ENCODE measurements at places on chromosomes 16 and 17.

GRCh38 chr17:9444687-9445086 is 130.9 kb downstream of the STX8 start:
- no peak for DNase-seq

DNA sequence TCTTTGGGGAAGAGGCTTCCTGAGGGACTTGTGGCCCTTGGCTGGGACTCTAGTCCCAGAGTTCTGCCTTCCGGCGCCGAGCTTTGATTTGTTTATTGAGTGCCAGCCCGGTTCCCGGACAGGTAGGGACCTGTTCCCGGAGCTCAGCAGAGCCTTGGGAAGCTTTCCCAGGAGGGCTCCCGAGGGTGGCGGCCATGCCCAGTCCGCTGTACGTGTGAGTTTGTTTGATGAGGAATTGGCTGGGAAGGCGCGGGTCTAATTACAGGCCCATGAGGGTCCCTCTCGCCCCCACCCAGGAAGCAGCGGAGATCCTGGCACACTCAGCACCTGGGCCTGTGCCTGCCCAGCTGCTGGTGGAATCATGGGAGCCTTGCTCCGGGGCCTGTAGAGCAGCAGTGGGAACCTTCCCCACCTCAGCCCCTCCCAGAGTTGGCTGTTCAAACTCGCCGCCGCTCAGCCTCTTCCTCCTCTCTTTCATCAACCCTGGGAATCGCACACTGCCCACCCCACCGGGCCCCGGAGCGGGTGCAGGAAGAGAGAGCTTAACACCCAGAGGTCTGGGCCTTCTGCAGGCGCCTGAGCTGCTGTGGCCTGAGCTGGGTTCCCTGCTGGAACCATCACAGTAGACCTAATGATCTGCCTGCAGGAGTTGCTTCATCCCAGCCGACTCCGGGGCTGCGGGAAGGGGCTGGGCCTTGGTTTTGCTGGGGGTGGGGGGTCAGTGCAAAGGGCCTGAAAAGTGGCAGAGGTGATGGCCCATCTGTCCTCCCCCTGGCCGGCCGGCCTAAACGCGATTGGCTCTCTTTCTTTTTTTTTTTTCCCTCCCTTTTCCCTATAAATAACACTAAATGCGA is 313.7 kb downstream of the SEC14L1 start:
- no peak for DNase-seq

DNA sequence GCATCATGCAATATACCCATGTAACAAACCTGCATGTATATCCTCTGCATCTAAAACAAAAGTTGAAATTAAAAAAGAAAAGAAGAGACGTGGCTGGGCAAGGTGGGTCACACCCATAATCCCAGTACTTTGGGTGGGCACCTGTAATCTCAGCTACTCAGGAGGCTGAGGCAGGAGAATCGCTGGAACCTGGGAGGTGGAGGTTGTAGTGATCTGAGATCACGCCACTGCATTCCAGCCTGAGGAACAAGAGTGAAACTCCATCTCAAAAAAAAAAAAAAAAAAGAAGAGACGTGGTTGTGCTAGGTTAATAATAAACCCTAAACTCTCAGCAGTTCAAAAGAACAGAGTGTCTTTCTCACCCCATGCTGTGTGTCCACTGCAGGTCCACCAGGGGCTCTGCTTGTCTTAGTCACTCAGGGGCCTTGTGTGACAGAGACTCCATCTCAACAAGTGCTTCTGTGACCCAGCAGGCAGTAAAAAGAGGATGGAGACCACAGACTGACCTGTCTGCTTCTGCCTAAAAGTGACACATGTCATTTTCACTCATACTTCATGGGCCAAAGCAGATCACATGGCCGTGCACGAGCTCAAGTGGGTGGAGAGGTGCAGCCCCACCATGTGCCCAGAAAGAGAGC is 22.3 kb upstream of the N4BP1 start:
- no peak for DNase-seq

DNA sequence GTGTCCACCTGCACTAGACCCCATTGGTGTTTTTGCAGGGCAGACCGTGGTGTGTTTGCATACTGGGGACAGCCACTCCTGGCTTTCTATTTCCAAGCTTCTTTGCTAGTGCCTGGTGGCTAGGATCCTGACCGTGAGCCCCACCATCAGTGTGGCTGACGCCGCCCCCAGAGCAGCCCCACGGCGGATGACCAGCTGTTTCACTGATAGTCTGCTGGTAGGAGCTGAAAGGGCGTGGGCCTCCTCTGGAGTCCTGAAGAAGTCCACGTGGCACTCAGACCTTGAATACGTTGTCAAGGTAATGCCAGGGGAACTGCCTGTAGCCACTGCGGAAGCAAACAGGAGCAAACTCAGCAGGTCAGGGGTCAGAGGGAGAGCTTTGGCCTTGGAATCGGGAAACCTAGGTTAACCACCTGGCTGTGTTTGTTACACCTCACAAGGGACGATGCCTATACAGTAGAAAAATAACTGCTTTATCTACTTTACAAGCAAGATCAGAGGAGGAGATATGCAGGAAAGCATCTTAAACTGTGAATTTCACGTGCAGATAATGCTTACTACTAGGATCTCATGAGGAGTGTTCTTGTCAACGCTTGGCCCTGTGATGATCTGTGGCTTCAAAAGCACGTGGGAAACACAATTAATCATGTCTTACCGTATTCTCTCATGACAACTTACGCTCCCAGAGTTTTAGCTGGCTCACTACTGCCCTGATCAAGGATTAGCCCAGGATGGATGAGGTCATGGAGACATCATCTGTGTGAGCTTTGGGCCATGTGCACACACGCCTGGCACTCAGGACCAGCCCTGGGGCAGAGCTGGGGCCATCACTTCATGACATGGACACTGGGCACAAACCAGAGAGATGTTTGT is 30.3 kb downstream of the ALDH3A2 start:
- DNase-seq, result no peak

- no peak for DNase-seq
Measured at GRCh38 chr16:86737083-86737482, 158.7 kb downstream of the FOXL1 start.

DNA sequence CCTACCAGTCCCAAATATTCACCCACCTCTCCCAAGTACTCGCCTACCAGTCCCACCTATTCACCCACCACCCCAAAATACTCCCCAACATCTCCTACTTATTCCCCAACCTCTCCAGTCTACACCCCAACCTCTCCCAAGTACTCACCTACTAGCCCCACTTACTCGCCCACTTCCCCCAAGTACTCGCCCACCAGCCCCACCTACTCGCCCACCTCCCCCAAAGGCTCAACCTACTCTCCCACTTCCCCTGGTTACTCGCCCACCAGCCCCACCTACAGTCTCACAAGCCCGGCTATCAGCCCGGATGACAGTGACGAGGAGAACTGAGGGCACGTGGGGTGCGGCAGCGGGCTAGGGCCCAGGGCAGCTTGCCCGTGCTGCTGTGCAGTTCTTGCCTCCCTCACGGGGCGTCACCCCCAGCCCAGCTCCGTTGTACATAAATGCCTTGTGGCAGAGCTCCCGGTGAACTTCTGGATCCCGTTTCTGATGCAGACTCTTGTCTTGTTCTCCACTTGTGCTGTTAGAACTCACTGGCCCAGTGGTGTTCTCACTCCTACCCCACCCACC is 29.8 kb downstream of the POLR2A start:
- DNase-seq, result no peak

- DNase-seq, result no peak
Measured at GRCh38 chr17:18324140-18325050, 9.3 kb downstream of the SMCR8 start.

DNA sequence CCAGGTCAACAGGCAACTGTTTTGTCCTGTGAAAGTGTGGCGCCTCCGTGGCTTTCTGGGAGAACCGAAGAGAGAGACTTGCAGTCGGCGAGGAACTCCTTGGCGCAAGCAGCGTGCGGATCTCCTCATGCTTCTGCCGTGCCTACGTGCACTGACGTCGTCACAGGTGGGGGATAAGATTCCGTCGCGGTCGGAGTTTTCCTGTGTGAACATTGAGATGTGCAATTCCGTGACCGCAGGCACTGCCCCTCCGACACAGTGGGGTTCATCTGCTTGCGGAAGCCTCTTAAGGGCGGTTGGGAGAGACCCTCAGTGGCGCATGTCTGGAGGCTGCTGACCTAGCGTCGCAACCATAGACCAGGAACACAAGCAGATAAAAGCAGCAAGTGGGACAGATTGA is 212.3 kb upstream of the CHMP6 start:
- no peak for DNase-seq

DNA sequence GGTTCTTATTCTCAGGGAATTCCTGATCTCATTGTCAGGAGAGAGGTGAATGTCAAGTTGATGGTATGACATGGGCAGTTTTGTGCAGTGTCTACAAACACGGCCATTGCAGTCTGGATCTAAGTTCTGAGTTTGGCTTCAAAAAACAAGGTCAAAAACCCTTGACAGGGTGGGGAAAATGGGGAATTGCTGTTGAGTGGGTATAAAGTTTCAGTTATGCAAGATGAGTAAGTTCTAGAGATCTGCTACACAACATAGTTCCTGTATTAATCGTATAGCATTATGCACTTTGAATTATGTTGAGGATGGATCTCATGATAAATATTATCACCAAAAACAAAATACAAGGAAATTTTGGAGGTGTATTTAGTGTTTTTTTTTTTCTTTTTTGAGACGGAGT is 36.6 kb upstream of the CARMIL2 start:
- DNase-seq, result no peak

- DNase-seq, result peak; percentile 96
Measured at GRCh38 chr16:69754469-69755310, at the start of gene NOB1. Gene NOB1, minus strand, starts transcription at chr16:69754926. Its CDS starts 16 bp downstream, at chr16:69754910.

DNA sequence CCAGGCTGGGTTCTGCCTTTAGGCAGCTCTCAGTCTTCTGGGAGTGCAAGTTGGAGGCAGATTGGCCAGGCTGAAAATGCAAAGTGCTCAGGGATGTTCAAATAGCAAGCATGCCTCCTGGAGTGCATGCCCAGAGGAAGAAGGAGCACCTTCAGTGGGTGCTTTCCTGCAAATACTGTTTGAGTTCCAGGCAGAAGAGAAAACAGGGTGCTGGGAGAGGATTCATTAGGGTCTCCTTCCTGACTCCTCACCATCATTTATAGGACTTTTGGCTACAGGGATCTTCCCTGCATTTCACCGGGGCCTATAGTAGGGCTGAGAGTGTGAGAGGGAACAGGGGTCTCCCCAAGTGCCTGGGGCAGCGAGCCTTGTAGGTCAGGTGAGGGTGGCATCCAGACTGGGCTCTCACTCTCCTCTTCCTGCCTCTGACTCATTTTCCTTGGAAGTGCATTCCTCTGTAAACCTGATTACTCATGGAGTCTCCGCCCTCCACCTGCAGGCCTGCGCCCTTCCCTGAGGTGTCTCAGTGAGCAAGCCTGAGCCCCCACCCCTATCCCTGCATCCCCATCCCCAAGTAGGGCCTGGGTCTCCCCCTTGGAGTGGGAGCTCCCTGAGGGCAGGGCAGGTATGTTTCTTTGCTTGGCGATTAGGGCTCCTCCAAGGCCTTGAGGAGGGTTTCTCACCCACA is 17.1 kb upstream of the TNS4 start:
- no peak for DNase-seq

GRCh38 chr17:1906662-1907101 is 76.9 kb downstream of the RPA1 start:
- no peak for DNase-seq

DNA sequence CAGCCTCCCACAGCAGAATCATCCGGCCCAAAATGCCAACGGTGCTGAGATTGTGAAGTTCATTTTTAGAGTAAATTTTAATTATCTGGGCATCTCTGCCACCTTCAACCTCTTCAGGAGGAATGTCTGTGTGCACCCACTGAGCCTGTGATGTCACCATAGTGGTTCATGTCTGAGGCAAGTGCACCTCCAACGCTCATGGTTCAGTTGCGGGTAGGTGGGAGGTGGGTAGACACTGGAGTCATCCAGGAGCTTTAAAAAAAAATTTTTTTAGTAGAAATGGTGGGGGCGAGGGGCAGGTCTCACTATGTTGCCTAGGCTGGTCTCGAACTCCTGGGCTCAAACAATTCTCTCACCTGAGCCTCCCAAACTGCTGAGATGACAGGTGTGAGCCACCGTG is 1.9 kb downstream of the FLYWCH1 start:
- DNase-seq, result no peak

DNA sequence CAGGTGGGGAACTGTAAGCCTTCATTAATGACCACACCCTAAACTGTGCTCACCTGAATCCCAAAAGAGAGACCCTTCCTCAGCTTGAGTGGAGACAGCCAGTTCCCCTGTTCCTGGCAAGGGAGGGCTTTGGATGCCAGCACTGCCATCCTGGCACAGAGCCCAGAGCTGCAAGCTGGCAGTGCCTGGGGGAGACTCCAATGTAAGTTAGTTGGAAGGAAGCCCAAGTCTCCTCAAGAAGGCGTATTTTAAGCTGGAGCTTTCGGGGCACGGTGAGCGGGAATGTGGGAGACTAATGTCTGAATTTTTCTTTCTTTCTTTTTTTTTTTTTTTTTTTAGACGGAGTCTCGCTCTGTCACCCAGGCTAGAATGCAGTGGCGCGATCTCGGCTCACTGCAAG is 4.7 kb downstream of the CDC42EP4 start:
- DNase-seq, result no peak

DNA sequence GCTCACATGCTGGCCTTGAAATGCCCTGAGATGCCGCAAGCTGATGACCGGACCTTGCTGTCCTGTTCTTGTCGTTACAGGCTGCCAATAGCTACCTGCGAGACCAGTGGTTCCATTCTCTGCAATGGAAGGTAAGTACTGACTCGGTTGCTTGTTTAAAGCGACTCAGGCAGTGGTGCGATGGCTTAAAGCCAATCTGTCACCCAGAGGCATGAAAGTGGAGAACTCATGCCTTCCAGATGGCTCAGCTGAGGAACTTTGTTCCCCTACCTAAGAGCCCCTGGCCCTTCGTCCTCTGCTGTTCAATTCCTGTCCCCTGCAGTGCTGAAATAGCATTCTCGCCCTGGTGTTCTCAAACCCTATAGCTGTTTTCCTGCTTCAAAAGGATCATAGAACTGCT is 158.3 kb upstream of the PLCG2 start:
- DNase-seq, result no peak

DNA sequence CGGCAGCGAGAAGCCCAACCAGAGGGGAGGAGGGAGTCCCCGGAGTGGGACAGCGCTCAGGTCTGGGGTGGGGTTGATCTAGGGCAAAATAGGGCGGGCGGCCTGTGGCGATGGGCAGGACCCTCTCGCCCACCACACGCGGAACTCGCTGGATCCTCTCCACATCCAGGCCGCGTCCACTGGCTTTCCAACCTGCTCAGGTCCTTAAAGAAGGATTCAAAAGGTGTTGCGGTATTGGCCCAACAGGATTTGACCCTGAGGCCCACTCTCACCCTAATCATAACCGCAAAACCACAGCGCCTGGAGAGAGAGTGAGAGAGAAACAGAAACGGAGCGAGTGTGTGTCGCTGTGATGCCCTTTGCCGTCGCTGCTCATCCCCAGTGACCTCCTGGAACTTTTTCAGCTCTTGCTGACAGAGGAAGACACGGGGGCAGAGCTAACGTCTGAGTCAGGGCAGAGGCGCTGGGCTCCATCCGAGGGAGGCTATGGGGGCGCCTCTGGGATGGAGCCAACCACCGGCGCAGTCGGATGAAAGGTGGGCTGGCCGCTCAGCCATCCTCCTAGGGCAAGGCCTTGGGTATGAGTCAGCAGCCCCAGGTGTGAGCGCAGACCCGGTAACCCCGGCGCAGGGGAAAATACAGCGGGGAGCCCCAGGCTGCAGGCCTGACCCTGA is 16.7 kb upstream of the OR1F1 start:
- DNase-seq, result no peak
